ENCODE measurements at places on chromosomes 4 and X. TPM values are rescaled to one million over a fixed set of nuclear protein-coding genes. Genes with fewer than 3 reads are reported as not detected.
A peak's percentile ranks its signal among the peaks of the same experiment; 100 is the strongest.

FDCSP gene
- total RNA-seq, result not detected

TMEM35A gene
- total RNA-seq, result 1.6 TPM

DNA sequence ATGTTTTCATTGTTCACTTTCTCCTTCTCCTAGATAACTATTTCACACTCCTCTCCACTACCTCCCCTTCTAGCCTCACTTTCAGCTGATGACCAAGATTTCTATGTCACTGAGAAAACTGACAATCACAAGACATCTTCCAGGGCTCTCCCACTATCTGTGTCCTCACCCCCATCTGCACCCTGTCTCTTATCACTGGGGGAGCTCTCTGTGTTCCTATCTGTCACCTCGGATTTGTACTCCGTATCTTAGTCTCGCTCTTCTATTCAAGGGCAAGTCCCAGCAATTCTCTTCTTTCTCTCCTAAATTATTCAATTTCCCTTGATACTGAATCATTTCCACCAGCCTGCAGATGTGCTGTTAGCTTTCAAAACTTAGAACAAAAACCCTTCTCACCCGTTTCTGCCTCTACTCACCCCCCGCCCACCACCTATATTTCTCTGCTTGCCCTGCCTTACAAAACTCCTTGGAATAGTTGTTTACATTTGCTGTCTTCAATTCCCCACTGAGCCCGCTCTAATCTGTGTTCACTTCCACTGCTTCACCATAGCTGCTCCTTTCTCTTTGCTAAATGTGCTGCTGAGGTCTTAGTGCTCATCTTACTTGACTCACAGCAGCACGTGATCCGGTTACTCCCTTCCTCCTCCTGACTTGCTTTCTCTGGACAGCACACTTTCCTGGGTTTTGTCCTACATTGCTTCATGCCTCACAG lies 293.2 kb downstream of the UNC5C start:
- peaks cover 7% of the 10 kb centered on the region for H3K4me1 ChIP-seq
- peak; percentile 71 for DNase-seq
- H3K36me3 ChIP-seq, result no peaks in the 10 kb centered on the region
- H3K27ac ChIP-seq, result no peak overlapping the region
- no peaks in the 10 kb centered on the region for H3K27me3 ChIP-seq

DNA sequence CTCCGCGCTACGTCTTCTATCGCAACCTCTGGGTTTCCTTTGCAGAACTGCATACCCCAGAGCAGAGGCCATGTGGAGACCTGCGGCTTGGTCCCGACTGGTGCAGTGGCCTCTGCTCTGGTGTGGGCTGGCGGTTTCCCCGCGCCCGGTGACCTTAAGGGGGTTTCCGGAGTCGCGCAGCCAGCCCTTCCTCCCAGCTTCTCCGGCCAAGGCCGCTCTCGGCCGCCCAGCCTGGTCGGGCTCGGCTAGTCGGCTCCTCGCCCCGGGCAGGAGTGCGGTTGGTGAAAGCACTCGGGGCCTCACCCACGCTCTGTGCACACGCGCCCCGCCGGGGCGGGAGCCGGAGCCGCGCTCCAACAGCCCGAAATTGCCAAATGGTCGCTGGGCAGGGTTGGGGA lies 84.9 kb downstream of the BCOR start:
- no peaks in the 10 kb centered on the region for H3K36me3 ChIP-seq
- no peak for DNase-seq
- H3K4me3 ChIP-seq, result peak overlapping the region; percentile 53

DNA sequence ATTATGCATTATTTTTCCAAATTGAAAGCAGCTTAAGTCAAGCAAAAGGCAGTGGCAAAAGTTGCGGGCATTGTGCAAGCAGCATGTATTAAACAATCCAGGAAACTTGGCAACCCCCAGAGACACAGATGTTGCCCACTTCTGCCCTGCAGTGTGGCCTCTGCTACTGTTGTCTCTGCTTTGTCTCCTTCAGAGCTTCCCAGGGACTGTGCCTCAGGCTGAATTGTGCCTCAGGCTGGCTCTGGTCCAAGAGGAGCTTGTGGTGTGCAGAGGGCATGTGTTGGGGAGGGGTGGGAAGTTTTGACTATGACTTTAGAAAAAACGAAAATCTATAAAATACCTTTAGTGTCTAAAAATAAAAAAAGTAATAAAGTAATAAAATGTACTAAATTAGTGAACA lies 201.4 kb downstream of the CCSER1 start:
- H3K4me1 ChIP-seq, result no peaks in the 10 kb centered on the region
- H3K4me3 ChIP-seq, result no peak overlapping the region
- no peak overlapping the region for H3K27ac ChIP-seq
- peak; percentile 81 for DNase-seq
- H3K36me3 ChIP-seq, result no peaks in the 10 kb centered on the region

DNA sequence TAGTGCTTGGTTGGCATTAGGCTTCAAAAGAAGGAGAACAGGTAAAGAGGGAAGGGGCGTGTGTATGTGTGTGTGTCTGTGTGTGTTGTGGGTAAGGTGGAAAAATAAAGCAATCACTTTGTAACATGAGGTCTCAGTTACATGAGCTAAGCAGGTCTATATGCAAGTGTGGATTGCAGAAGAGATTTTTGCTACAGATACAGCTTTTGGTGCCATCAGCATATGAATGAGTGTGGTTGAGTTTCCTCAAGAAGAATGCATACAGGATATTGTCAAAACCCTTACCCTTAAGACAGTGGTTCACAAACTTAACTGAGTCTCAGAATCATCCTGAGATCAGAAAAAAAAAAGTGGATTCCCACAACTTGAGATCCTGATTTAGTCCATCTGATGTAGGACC lies 220.5 kb upstream of the HTR2C start:
- no peak overlapping the region for H3K4me3 ChIP-seq
- H3K27me3 ChIP-seq, result no peaks in the 10 kb centered on the region
- H3K36me3 ChIP-seq, result no peaks in the 10 kb centered on the region
- H3K27ac ChIP-seq, result no peak overlapping the region
